ENCODE measurements at places on chromosomes 7 and 10.

DNA sequence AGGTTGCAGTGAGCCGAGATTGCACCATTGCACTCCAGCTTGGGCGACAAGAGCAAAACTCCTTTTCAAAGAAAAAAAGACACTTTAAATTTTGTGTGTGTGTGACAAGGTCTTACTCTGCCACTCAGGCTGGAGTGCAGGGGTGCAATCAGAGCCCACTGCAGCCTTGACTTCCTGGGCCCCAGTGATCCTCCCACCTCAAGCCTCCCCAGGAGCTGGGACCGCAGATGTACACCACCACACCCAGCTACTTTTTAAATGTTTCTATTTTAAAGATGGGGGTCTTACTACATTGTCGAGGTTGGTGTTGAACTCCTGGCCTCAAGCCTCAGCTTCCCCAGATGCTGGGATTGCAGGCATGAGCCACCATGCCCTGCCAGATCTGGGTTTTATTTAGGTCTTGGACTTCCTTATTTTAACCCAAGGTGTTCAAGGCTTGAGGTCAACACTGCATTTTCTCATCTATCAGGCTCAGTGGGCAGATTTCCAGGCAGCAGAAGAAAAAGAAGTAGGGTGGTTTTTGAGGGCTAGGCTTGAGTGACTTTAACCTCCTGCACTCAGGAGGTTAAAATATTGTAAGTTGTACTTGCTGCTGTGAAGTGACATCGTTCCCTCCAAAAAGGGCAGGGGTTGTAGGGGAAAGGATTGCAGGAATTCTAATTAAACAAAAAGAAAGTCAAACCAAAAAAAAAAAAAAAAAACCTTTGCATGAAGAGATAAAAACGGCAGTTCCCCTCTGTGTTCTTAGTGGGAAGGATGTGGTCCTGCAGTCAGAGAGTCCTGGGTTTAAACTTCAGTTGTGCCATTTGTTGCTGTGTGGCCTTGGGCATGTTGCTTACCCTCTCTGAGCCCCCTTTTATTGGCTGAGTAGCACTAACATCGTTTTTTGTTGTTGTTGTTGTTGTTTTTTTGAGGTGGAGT lies 71.5 kb downstream of the CARD11 start:
- no peak for DNase-seq

DNA sequence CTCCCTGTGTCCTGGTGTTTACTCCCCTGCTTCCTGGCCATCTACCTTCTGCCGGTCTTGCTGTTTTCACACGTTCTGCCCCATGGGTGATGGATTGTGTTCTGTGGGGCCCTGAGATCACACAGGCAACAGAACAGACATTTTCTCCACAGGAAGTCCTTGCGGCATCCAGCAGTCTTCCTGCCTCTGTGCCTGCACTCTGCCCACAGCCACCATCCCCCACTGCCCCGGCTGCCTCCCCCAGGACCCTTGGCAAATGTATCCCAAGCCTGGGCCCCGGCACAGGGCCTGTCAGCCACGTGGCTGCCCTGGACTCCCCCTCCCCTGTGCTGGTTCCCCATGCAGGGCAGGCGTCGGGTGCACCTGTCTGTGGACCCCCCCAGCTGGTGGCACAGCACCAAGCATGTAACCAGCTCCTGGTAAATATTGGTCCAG lies 184.2 kb downstream of the WDR37 start:
- no peak for DNase-seq

DNA sequence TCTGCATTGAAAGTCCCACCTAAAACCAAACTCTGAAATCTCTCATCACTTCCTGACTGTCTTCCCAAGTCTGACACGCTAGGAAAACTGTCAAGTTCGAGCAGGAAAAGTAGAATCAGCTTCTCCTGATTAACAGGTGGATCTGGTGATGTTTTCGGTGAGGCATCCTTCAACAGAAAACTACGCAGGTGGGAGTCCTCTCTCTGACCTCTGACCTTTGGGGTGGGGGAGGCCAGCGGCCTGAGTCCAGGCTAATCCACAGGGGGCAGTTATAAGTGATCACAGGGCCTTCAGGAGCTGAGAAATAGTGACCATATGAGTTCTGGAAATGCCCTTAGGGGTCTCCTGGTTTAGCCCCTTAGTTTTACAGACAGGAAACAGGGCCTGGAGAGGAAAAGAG lies 13.4 kb upstream of the NPFFR1 start:
- no peak for DNase-seq

DNA sequence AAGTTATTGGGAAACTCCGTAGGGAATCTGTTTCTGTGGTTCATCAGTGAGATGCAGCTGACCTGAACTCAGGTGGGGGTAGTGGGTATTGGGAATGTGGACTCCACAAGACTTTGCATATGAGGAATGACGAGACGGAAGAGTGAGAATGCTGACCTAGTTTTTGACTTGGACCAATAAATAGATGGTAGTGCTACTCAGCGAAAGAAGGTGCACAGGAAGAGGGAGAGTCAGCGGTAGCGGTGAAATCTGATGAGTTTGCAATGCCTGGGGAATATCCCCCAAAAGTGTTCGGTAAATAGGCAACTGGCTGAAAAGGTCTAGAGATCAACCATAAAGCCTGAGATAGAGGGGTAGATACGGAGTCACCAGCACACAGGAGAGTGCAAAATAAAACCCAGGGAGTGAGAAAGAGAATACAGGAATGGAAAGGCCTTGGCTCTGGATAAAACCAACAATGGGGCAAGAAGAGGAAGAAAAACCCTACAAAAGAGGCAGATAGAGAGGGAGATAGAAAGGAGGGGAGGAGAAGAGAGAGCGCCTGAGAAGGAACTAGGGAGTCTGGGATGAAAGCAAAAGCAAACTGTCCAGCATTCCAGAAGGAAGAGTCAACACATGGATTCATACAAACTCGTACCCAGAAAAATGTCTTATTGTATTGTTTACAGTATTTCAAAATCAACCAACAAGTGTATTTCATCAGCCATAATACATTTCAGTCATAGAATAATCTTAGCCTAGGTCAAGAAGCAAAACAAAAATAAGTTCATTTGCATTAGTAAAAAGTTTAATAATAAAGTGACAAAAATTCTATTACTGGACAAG lies 5.4 kb downstream of the ARHGAP21 start:
- no peak for DNase-seq

DNA sequence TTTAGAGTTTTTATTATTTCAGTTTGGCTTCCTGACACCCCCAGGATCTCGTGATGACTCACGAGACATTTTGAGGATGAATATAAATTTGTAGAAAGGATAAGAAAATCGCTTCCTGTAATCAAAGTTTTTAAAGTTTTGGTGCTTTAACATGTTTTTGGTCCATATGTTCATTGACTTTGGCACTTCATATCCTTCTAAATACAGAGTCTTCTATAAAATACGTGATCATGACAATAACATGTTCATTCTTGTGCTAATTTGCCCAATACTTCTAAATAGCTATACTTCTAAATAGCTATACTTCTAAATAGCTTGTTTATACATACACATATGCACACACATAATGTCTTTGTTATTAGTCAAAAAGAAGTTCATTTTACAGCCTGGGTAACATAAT lies 341.9 kb downstream of the PLXDC2 start:
- no peak for DNase-seq
